ENCODE measurements at places on chromosomes 16 and 17.

GRCh38 chr16:11797957-11798299, 870 bp upstream of the ZC3H7A start:
- no peak for DNase-seq

- DNase-seq: no peak
These were observed 11.2 kb upstream of the TMEM208 start for GRCh38 chr16:67215706-67216105.

DNA sequence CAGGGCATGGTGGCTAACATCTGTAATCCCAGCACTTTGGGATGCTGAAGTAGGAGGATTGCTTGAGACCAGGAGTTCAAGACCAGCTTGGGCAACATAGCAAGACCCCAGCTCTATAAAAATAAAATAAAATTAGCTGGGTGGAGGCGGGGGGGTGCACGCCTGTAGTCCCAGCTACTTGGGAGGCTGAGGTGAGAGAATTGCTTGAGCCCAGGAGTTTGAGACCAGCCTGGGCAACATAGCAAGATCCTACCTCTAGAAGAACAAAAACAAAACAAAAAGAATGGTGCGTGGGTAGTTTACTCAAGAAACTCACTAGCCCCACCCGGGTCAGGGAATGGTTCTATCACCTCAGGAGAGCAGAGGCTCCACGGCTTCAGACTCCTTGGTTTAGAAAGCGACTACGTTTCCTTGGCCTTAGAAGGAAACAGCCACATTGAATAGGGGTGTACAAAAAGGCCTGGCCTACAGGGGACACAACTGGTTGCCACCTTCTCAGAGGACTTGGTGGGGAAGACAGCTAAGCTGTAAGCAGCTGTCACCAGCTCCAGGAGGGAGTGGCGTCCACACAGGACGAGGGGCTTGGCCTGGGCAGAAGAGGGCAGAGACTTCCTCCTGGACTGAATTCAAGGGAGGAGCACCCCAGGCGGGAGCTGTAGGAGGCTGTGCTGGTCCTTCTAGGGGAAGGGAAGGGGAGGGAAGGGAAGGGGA, 716 bp downstream of the TK1 start:
- DNase-seq: no peak

DNA sequence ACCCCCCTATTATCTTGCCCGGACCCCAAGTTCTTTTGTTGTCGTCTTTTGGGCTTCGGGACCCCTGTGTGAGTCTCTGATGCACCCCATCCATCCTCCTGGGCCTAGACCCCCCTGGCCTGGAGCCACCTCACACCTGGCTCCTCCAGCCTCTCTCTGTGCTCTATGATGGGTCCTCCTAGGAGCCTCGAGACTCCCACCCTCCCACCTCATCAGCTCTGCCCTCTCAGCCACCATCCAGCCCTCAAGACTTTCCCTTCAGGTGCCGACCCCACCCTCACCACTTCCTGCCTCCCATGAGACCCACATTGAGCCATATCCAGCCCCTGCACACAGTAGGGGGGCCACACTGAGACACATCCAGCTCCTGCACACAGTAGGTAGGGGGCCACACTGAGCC, 8.7 kb upstream of the ATP2A3 start:
- no peak for DNase-seq

DNA sequence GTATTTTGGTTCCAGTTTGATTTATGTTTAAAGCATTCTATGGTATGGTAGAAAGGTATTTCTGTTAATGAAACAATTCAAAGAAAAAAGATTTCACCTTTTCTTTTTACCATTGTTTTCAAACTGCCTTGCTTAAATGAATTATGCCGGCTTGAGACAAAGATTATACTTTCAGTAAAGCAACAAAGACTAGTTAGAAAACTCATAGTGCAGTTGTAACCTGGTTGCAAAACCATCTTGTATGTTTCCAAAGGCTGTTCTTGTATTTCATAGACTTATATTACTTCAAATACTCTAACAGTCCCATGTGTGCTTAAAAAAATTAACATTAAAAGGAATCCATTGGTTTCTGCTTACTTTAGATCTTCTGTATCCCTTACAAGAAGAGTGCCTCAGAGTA, 118.5 kb upstream of the NACA2 start:
- DNase-seq: no peak

DNA sequence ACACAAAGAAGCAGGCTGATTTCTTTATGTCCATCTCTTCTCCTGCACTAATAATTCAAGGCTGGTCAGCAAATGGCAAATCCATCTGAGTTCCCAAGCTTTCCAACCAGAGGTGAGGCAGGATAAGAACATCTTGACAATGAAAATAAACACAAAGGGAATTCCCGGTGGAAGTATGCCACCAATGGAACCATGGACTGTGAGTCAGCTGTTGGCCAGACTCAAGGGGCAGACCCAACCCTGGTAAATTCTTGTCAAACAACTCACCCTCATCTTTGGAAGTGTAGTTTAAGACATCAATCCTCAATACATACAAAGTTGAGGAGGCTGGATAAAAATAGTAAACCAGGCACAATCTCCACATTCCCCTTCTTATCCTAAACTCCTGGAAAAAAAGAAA, 74.3 kb upstream of the CES5A start:
- no peak for DNase-seq

DNA sequence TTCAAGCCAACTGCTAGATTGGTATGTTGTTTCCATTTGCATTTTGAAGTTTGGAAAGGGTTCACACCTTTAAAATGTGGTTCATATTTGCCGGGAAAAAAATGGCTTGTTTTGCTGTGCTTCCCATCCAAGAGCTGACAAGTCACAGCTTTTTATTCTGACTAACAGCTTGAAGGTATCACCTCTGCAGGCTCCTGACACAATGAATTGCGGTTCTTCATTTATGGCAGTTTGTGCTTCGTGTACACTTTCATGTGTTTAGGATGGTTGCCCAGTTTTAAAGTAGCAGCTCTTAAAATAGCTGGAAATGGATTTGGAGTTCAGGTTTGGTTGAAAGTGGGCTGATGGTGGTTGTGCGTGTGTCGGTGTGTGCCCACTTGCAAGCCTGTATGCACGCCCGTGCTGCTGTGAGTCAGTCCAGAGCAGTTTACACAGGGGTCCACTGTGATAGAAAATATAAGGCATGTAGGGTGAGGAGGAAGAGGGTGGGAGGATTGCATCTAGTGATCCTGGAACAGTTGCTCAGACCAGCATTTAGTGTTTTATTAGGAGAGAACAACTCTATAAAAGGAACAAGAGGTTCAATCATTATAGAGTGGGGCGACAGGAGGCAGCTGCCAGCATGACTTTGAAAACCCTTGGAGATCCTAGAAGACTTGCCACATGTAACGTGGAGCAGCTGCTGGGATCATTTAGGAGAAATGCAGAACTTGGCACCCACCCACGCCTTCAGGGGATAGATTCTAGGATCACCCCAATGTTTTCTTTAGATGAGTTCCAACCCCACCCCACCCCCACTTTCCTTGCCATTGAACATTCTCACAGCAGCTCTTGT, 108.0 kb upstream of the TBX2 start:
- DNase-seq: no peak

DNA sequence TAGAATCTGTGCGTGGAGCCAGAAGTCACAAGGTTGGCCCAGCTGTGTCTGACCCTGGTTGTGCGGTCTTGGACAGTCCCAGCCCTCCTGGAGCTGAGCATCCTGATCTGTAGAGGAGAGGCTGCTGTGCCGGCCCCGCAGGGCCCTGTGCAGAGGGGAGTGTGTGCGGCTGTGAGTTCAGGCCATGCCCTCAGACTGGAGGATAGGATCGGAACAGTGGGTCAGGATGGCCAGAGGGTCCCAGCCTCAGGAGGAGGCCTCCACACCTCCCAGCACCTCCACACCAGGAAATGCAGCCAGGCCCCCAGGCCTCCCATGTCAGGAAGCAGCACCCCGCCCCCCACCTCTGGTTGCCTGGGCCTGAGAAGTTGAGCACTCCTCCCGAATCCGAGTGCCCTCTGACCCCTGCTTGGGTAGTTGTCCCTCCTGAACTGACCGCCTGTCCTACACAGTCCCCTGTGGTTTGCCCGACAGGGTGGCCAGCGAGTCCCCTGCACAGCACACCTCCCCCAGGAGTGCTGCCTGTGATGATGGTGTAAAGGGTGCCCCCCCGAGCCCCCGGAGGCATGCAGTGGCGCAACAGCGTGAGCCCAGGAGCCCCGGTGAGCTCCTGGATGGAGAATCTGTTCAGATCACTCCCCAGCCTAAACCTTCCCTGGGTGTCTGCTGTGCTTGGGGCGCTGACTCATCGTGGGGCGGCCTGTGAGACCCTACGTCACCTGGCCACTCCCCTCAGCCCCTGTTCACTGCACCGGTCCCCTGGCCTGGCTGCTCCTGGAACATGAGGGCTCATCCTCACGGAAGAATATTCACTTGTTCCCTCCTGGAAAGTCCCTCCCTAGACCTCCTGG, 285.2 kb downstream of the SEC14L1 start:
- DNase-seq: no peak

DNA sequence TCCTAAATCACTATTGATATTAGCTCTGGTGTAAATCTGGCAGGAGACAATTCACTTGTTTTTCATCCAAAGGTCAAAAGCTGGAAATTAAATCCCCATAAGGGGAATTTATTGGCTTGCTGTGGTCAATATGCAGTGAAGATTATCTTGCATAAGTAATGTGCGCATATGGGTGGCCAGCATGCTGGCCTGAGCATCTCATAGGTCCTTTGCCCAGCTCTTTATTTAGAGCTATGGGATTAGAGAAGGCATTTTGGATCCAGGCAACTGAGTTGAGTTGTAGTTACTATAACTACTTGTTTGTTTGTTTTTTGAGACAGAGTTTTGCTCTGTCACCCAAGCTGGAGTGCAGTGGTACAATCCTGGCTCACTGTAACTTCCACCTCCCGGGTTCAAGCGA, 110.7 kb downstream of the AATF start:
- DNase-seq: no peak

GRCh38 chr16:61820398-61820797, 215.8 kb downstream of the CDH8 start:
- DNase-seq: no peak

DNA sequence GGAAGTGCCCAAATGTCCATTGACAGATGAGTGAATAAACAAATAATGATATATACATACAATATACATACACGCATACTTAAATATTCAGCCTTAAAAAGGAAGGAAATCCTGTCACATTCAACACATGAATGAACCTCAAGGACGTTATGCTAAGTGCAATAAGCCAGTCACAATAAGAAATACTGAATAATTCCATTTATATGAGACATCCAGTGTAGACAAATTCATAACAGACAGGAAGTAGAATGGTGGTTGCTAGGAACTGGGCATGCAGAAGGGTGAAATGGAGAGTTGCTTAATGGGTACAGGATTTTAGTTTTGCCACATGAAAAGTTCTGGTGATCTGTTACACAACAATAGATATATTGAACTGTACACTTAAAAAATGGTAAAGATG, 8.8 kb upstream of the ITGB4 start:
- DNase-seq: no peak

GRCh38 chr17:72171703-72172667, 51.2 kb downstream of the SOX9 start:
- no peak for DNase-seq

DNA sequence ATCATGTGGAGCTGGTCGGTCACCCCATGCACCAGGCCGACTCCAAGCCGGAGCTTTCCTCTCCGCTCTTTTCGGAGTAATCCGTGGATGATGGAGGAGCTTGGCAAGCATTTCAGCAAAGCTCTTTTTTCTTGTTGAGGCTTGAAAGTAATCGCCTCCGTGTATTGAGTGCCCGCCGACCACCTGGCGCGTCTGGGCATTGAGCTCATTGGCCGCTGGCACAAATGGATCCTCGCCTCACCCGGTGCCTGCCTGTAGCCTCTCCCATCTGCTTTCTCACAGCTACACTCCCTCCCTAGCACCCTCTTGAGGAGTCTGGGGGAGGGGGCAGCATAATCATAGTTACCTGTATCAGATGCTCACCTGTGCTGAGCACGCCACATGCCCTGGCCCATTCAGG, 148.9 kb downstream of the CMIP start:
- DNase-seq: peak; percentile 96

- DNase-seq: no peak
These were observed 29.4 kb upstream of the SLC38A8 start for GRCh38 chr16:84072014-84072413.

- no peak for DNase-seq
These were observed 15.3 kb upstream of the FZD2 start for GRCh38 chr17:44541884-44542581.

- DNase-seq: no peak
These were observed 7.6 kb downstream of the IFT20 start for GRCh38 chr17:28327709-28328108.

GRCh38 chr16:46673320-46674013, 15.5 kb downstream of the VPS35 start:
- DNase-seq: peak; percentile 72

- DNase-seq: peak; percentile 54
These were observed at the start of gene MRPS34 for GRCh38 chr16:1772908-1773702. Gene MRPS34, minus strand, starts transcription at chr16:1773134. Its CDS starts 15 bp downstream, at chr16:1773119.

- DNase-seq: peak; percentile 85
These were observed 789.9 kb upstream of the KIF2B start for GRCh38 chr17:53032861-53033271.

- no peak for DNase-seq
These were observed 25.2 kb downstream of the CD300A start for GRCh38 chr17:74491626-74492025.

- DNase-seq: no peak
These were observed 4.7 kb downstream of the TPPP3 start for GRCh38 chr16:67388591-67388990.

DNA sequence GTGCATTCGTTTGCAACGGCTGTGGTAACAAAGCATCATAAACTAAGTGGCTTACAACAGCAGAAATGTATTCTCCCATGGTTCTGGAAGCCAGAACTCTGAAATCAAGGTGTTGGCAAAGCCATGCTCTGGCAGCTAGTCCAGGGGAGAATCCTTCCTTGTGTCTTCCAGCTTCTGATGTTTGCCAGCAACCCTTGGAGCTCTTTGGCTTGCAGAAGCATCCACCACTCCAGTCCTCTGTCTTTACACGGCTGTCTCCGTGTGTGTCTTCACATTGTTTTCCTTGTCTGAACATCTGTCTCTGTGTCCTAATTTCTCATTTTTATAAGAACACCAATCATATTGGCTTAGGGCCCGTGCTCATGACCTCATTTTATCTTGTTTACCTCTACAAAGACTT, 265.3 kb upstream of the HSBP1 start:
- no peak for DNase-seq

- no peak for DNase-seq
These were observed 204.2 kb upstream of the KCNJ16 start for GRCh38 chr17:69870751-69871199.

- no peak for DNase-seq
These were observed 7.3 kb upstream of the SREBF1 start for GRCh38 chr17:17844079-17844478.

GRCh38 chr17:80779961-80780380, 211.7 kb upstream of the CHMP6 start:
- DNase-seq: no peak

GRCh38 chr16:68402748-68403040, 45.6 kb downstream of the SMPD3 start:
- DNase-seq: no peak

- no peak for DNase-seq
These were observed 13.3 kb upstream of the RBBP6 start for GRCh38 chr16:24525970-24526559.

- DNase-seq: peak; percentile 65
These were observed 1.6 kb downstream of the MRM1 start for GRCh38 chr17:36602924-36603384.

- no peak for DNase-seq
These were observed 279.3 kb upstream of the KIF2B start for GRCh38 chr17:53543472-53543871.
